ENCODE measurements at places on chromosomes 5 and 9.

GRCh38 chr9:19629488-19629887 lies 159.3 kb downstream of the SLC24A2 start:
- no peak for DNase-seq

- DNase-seq, result no peak
These were observed 41.2 kb upstream of the ITGA1 start for GRCh38 chr5:52746539-52746938.

- DNase-seq, result no peak
These were observed 32.1 kb downstream of the RAPGEF1 start for GRCh38 chr9:131707733-131708157.

- DNase-seq, result no peak
These were observed 230.8 kb upstream of the NR4A3 start for GRCh38 chr9:99590840-99591239.

GRCh38 chr9:125984461-125984860 lies 237.3 kb downstream of the PBX3 start:
- no peak for DNase-seq

- DNase-seq, result no peak
These were observed 44.9 kb downstream of the PFDN1 start for GRCh38 chr5:140258016-140258415.

DNA sequence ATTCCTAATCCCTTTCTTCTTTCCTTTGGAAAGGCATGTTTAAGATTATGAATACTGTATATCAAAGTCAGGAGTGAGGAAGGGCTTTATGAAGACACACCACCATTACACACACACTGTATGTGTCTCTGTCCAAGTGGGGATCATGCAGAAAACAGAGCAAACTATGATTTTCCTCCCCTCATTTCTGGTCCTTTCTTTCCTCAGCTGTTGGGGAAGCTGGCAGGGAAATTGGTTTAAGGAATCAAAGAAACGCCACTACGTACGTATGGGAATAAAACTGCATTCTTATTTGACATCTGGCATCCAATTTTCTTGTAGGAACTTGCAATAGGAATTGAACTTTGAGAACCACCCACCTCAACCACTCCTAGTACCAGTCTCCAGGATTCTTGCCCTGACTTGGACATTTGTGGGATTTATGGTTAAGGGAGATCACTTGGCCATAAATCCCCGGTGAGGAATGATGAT lies 125.8 kb downstream of the PDE4D start:
- DNase-seq, result no peak

All from RWPE2 (cell line).